ENCODE measurements at places on chromosomes 13 and 19.

GRCh38 chr19:10617409-10618121 lies 7.8 kb upstream of the SLC44A2 start:
- DNase-seq = no peak

GRCh38 chr19:46404753-46405468 lies 8.5 kb downstream of the CCDC8 start:
- DNase-seq = no peak

GRCh38 chr13:32124743-32125142 lies 93.2 kb downstream of the FRY start:
- no peak for DNase-seq

GRCh38 chr19:54707962-54708361 lies 16.3 kb upstream of the KIR3DL3 start:
- no peak for DNase-seq

Measured in CD4-positive, alpha-beta T cell treated with Interleukin-6 at 100 ng/mL for 8 hours (primary cell).